ENCODE measurements at places on chromosomes 1 and 21. TPM values are rescaled to one million over a fixed set of nuclear protein-coding genes. Genes with fewer than 3 reads are reported as not detected.

The PGBD5 gene
- not detected for total RNA-seq

The TSACC gene
- not detected for total RNA-seq

The CFAP74 gene
- not detected for total RNA-seq

The RBBP5 gene
- 19.8 TPM for total RNA-seq

The GCSAML gene
- total RNA-seq: not detected

All from vein endothelial cell (primary cell).